Heart left ventricle (tissue), 16 donors: ENCODE measurements at places on chromosomes 7 and 10. TPM values are rescaled to one million over a fixed set of nuclear protein-coding genes. Genes with fewer than 3 reads are reported as not detected.

GRCh38 chr7:69643708-69644445 lies 45.6 kb downstream of the AUTS2 start:
- no peak for DNase-seq

DNA sequence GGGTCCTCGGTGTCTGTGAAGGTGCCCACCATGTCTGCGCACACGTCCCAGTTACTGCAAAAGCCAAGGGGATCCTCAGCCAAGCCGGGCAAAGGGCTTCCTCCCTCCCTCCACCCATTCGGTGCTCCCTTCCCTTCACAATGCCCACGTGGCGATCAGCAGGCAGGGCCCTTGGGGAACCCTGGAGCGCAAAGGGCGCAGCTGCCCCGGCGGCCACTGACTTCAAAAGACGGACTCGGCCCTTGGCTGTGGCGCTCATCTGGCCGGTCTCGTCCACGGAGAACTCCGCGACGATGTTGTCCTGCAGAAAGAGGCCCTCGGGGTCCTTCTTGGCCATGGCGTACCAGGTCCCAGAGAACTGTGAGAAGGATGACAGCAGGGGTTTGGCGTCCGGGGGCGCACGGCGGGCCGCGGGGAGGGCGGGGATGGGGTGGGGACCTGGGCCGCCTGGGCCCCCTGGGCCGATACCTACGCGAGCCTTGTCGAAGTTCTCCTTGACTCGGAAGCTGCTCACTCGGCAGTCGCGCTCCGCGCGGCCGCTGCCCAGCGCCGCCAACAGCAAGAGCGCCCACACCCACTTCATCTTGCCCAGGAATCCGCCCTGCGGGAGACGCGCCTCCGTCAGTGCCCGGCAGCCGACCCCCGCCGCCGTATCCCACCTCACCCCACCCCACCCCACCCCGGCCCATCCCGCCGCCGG lies 439 bp downstream of the RBP4 start:
- no peak for DNase-seq

DNA sequence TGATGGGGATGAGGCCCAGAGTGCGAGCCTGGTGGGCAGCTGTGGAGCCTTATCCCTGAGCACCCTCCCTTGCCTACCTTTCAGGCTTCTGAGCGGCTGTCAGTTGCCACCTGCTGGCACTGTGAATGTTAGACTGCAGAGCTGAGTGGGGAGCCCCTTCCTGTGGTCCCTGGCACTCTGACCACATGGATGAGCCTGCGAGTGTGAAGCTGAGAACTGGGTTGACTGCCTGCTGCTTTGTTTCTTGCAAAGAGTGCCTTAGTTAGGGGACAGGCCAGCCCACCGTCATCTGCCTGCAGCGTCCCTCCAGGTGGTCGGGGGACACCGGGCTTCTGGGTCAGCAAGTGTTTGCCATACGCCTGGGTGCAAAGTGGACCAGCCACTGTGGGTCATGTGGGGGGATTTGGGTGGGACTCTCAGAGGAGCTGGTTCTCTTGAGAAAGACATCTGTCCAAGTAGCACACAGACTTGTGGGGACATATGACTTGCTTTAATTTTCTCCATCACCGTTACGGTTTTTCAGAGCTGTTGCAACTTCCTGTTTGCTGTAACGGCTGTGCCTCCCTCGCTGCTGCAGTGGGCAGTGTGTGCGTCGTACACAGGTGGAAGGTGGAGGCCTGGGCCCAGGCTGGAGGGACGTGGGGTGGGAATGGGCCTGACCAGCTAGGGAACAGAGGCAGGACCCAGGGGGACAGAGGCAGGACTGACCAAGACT lies 13.7 kb downstream of the INPP5A start:
- no peak for DNase-seq

GRCh38 chr7:64630496-64630895 lies 35.4 kb upstream of the ZNF107 start:
- DNase-seq: no peak

DNA sequence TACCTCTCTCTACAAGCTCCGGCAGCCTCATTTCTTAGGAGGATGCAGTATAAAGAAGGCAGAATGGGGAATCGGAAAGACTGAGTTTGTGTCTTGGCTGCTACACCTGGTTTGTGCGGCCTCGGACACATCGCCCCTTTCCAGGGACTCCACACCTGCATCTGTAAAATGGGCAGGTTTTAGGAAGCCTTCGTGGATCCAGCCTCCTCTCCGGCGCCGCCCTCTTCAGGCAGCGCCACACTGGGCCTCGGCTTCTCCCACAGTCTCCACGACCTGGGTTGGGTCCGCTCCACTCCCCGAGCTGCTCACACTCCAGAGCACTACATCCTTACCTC lies 341 bp downstream of the GOT1 start:
- no peak for DNase-seq

DNA sequence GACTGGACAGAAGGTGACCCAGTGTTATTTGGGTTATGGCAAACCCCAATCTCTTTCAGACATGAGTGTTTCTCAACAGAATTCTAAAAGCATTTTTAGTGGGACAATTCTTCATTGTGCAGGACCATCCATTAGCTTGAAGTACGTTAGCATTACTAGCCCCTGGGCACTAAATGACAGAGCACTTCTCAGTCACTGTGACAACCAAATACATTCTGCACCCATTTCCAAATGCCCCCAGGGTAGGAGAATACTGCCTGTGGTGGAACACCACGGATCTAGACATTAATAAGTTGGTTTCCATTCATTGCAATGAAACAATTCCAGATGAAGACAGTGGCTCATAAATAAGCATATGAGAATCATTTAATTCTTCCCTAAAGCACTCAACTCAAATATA lies 102.4 kb upstream of the FRMD4A start:
- DNase-seq: no peak

- DNase-seq: no peak
Measured at GRCh38 chr10:71694039-71694501, 25.5 kb downstream of the C10orf105 start.

GRCh38 chr10:110355922-110356627 lies 51.4 kb upstream of the SMNDC1 start:
- no peak for DNase-seq

Gene IFT22
- total RNA-seq: 31.6 TPM

Gene SAMD8
- total RNA-seq: 19.4 TPM

Gene ASB10
- 26.1 TPM for total RNA-seq

Gene FAM221A
- total RNA-seq: 3.4 TPM

Gene NOS3
- 18.3 TPM for total RNA-seq

Gene PNLIP
- total RNA-seq: 1.6 TPM

Gene CAV2
- total RNA-seq: 203 TPM

Gene FLNC
- 1,366 TPM for total RNA-seq

Gene SLC13A1
- not detected for total RNA-seq
